ENCODE measurements at places on chromosomes 1 and 21.

DNA sequence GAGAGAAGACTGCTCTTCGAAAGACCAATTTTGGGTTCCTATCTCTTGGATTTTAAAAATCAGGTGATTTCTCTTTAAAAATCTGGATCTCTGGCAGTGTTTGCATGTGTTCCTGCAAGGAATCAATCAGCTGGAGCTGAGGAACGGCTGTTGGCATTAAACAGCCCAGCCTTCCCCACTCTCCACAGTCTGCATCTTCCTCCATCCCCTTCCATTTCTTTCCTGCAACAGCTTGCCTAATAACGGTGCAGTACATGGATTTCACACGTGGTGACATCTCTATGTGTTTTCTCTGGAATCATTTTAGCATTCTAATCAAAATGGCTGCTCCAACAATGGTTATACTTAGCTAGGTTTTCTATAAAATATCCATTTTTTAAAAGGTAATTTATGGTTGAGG, 20.0 kb downstream of the RIPPLY3 start:
- no peak for DNase-seq

DNA sequence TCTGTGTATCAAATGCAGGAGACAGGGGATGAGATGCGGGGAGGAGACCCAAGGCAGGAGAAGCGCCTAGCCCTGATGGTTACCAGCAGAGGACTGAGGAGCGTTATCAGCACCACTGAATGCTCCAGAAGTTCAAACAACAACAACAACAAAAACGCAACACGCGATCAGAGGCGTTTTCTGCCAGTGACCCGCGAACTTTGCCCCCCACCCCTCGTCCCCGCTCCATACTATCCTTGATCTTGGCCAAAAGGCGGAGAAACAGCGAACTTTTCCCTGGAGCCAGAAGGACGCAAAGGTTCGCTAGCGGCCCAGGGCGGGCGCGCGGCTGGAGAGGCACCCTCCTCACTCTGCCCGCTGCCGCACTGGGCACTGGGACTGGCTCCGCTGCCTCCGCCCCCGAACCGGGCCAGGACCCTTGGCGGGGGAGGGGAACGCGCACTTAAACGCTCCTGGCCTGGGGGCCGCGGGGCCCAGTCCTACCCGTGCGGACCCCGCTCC, 699 bp downstream of the ECHDC2 start:
- DNase-seq = no peak

DNA sequence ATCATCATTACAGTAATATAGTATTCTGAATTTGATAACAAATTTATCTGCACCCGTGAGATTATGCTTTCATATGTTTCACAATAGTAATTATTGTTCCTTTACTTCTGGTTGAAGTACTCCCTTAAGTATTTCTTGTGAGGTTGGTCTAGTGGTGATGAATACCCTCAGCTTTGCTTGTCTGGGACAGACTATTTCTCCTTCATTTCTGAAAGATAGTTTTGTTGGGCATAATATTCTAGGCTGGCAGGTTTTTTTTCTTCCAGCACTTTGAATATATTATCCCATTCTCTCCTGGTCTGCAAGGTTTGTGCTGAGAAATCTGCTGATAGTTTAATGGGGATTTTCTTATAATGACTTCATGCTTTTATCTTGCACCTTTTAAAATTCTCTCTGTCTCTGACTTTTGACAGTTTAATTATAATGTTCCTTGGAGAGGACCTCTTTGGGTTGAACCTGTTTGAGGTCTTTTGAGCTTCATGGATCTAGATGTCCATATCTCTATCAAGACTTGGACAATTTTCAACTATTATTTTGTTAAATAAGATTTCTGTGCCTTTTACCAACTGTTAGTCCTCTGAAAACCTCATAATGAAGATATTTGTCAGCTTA, 371.5 kb upstream of the VAMP3 start:
- no peak for DNase-seq

- no peak for DNase-seq
Measured at GRCh38 chr1:43671626-43672330, 21.8 kb downstream of the KDM4A start.

DNA sequence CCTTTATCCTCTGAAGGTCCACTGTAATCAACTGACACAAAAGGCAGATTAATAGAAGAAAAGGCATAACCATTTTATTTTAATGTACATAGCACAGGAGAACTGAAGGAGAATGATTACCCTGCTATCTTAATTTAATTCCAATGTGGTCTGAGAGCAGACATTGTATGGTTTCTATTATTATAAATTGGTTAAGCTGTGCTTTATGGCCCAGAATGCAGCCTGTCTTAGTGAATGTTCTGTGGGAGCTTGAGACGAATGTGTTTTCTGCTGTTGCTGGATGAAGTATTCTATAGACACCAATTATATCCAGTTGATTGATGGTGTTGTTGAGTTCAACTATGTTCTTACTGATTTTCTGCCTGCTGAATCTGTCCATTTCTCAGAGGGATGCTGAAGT, 25.0 kb upstream of the SLC2A1 start:
- DNase-seq = no peak

GRCh38 chr1:160863774-160864131, 1.1 kb upstream of the CD244 start:
- no peak for DNase-seq

GRCh38 chr1:237416924-237417655, 375.1 kb downstream of the RYR2 start:
- no peak for DNase-seq
